Kidney capillary endothelial cell (primary cell): ENCODE measurements at places on chromosomes 16 and 17.

DNA sequence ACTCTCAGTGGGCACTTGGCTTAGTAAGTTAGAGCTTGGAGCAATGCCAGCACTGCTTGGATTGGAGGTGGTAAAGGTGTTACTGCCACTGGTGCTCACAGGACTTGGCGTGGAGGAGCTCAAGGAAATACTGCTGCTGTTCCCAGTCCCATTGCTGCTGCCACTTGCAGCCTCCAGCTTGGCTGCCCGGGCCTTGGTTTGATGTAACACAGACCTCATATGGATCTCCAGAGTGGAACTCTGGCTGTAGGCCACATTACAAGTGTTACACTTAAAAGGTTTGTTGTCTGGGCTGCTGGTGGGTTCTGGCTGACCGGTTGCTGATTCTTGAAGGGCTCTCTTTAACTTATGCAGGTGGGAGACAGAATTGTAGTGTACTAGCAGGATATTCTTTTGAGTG, 250.3 kb downstream of the ZFHX3 start:
- DNase-seq: no peak

GRCh38 chr16:51636920-51637769, 486.1 kb upstream of the SALL1 start:
- no peak for DNase-seq

- DNase-seq: no peak
These were observed 7.6 kb downstream of the LIMD2 start for GRCh38 chr17:63692195-63692816.

DNA sequence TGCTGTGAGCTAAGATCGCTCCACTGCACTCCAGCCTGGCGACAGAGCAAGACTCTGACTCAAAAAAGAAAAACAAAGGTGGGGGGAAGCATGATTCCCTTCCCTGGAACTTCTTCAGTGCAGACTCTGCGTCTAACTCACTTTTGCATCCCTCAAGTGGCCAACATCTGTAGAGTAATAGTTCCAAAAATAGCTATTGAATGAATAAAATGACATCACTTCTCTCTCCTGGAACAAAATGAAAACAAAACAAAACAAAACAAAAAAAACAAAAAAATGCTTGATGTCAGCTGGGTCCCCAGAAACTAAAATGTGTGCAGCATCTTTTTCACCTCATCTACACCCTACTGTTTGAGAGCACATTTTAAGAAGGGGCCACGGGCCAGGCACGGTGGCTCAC, 197.7 kb upstream of the NOG start:
- DNase-seq: no peak

- no peak for DNase-seq
These were observed 16.3 kb upstream of the AMZ2 start for GRCh38 chr17:68231541-68231940.

GRCh38 chr16:22318690-22319358, 21.6 kb downstream of the POLR3E start:
- DNase-seq: peak; percentile 27

DNA sequence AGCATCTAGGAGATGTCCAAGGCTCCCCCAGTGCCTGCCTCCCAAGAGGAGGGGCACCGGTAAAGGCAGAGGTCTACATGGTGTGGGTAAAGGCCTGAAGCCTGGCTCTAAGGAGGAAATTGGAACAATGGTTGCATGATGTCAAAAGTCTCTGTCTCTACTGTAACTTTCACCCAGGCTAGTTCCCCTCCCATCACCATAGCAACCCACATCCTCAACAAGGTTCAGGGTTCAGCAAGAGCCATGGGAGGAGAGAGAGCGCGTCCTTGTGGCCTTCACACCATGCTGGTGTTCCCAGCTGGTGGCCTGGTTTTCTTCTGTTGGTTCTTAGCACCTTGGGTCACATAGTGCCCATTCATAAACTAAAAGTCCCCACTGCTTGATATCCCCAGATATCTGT, 196.7 kb upstream of the CDH5 start:
- DNase-seq: no peak

DNA sequence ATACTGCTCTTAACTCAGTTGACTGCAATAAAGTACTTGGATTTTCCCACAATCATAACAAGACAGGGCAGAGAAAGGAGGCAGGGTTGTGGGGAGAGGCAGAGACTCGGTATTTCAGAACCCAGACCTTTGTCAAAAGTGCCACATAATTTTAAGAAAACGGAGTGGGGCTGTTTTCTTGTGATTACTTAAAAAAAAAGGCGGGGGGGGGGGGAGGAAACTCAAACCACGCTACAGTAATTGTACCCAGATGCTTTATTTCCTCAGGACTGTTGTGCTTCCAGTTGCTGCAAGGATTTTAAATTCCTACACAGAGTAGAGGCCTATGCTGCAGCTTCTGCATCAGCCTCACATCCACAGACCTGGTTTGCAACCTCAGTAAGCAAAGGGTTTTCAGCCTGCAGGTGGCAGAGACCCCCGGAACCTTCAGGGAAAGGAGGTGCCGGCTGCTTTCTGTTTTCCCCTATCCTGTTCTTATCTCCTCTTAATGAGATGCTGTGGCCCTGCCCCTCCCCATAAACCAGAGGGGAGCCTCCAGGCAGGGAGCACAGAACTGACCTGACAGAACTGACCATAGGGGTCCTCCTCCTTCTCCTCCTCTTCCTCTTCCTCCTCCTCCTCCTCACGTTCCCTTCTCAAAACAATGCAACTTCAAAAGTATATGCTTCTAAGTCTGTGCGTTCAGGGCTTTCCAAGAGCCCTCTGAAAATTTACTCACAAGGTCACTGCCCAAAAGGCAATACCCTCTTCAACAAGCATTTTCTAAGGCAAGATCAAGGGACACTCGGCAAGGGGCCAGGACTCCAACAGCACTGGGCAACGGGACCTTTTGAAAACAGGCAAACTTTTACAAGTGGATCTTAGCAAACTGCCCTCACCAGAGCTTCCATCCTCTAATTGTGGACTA, 7.5 kb downstream of the AXIN2 start:
- no peak for DNase-seq

GRCh38 chr17:3916825-3917224, 560 bp upstream of the P2RX1 start:
- DNase-seq: no peak

DNA sequence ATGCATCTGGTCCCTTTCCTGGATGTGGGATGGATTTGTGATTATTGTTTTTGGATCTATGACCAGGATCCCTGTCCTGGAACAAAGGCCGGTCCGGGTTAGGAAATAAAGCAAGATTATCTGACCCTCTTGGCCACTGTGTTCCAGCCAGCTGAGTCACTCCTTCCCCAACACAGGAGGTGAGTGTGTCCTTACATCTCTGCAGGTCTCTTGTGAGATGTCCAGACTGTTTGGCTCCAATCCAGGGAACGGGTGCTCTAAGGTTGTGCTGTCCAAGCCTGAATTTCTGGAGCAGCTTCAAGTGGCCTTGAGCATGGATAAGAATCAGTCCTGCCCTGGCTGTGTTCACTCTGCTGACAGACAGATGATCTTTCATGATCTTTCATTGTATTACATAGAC, 136.5 kb upstream of the CCL2 start:
- DNase-seq: no peak

DNA sequence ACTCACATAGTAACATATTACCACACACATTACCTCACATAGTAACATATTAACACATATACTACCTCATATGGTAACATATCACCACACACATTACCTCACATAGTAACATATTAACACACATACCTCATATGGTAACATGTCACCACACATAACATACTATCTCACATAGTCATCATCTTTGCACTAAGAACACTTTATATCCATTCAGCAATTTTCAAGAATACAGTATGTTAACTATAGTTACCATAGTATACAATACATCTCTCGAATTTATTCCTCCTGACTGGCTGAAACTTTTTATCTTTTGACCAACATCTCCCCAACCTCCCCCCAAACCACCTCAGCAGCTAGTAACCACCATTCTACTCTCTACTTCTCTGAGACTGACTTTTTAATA, 7.6 kb downstream of the NUDT7 start:
- DNase-seq: no peak

- peak; percentile 61 for DNase-seq
These were observed 2.6 kb downstream of the CAMKK1 start for GRCh38 chr17:3890082-3890877.

GRCh38 chr16:20326321-20326720, 992 bp downstream of the GP2 start:
- no peak for DNase-seq

DNA sequence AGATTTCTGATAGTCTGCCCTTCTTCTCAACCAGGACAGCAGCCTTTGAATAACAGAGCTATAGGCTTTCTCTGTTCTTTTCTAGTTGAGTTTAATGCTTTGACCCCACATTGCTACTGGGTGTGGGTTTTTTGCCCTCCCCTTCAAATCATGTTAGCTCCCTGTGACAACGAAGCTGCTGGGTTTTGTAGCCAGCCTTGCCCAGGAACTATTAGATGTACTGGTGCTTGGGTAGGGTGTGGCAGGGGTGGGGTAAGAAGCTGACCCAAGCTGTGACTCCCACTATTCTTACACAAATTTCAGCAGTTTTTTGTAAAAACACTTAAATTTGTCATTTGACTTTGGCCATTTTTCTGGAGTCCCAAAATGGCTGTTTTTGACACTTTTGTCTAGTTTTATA, 69.7 kb downstream of the NLK start:
- DNase-seq: no peak

DNA sequence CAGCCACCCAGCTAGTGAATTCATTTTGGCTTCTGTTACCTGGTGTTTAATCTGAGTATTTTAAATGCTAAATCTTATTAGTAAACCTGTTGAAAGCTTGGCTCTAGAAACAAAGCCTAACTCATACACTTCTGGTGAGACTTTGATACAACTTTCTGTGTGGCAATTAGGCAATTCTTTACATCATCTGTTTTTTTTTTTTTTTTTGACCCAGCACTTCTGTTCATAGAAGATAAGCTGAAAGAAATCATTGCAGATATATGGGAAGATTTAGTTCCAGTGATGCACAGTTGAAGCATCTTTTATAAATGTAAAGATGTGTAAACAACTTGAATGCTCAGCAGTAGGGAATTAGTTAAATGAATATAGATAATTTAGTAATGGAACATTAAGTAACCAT, 21.7 kb upstream of the ABCC11 start:
- DNase-seq: no peak

GRCh38 chr16:84907575-84907974, 87.8 kb downstream of the CRISPLD2 start:
- DNase-seq: no peak

GRCh38 chr17:77915594-77916021, 42.9 kb upstream of the TNRC6C start:
- no peak for DNase-seq

- DNase-seq: no peak
These were observed 430.5 kb upstream of the XYLT1 start for GRCh38 chr16:17901309-17901708.

- no peak for DNase-seq
These were observed 34.1 kb downstream of the IL21R start for GRCh38 chr16:27436065-27436464.

GRCh38 chr16:64864232-64864809, 257.5 kb downstream of the CDH11 start:
- peak; percentile 48 for DNase-seq

- no peak for DNase-seq
These were observed 32.2 kb downstream of the SDK2 start for GRCh38 chr17:73612031-73612472.

GRCh38 chr17:77695386-77695785, 263.1 kb upstream of the TNRC6C start:
- DNase-seq: no peak

GRCh38 chr17:63974594-63975192, 2.0 kb upstream of the SCN4A start:
- DNase-seq: peak; percentile 90

GRCh38 chr16:74699666-74700065, 996 bp downstream of the MLKL start:
- no peak for DNase-seq

GRCh38 chr17:61570118-61570517, 20.9 kb downstream of the NACA2 start:
- DNase-seq: no peak

- no peak for DNase-seq
These were observed 515 bp downstream of the SUMO2 start for GRCh38 chr17:75182319-75182568.

DNA sequence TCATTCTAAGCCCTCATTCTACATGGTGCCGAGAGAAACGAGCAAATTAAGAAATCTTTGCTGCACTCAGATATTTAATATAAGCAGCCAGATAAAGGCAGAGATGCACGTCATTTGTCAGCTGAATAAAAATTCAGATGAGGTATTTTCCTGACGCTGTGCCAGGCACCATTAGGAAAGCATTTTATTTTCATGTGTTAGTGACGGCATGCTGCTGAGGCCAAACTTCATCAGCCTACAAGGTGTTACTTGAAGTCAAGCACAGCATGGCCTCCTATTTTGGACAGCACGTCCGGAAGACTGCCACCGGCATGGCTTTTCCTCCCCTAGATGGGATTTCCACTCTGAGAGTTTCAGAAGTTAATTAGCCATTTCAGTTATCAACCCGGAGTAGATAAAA, 70.3 kb downstream of the IRX3 start:
- DNase-seq: no peak

DNA sequence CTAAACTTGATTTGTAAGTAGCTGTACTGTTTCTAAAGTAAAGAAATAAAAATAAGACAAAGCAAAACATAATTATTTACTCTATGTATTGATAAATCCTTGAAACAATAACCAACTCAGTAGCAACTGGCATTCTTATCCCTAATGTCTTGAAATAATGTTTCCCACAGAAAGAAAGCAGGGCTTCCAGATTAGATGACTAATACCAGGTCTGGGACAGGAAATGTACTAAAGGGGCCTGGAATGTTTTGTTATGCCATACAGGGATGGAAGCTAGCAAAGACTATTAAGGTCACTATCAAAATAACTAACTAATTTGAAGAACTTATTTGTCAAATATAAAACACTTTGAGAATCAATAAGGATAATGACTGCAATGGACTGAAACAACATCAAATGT, 82.1 kb downstream of the CFDP1 start:
- peak; percentile 85 for DNase-seq

- peak; percentile 80 for DNase-seq
These were observed at the start of gene GABARAPL2 for GRCh38 chr16:75566040-75566757. GABARAPL2 (plus strand) TSS chr16:75566379; CDS start chr16:75566487, 108 bp downstream.

- peak; percentile 68 for DNase-seq
These were observed 1.9 kb downstream of the MNT start for GRCh38 chr17:2398655-2399571.

GRCh38 chr17:20159406-20160069, 150.4 kb downstream of the SPECC1 start:
- no peak for DNase-seq
